NCI-H1694 (cell line): ENCODE measurements at places on chromosomes 7 and 10.
A peak's percentile ranks its signal among the peaks of the same experiment; 100 is the strongest.

DNA sequence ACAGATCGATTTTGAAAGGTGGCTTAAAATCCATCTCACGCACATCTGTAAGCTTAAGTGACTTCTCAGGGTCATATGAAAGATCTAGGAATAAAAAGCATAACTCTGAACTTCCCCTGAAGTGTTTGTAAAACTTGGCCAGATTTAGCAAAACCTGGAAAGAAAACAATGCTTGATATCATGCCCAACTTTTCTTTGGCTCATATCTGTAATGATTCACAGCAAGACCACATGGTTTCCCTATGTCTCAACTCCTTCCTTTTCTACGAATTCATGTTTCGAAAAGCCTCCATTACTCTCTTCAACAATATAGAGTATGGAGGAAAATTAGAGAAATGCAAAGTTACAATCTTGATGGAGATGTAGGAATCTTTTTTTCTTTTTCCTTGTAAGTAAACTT is 20.1 kb upstream of the CABCOCO1 start:
- DNase-seq: no peak

DNA sequence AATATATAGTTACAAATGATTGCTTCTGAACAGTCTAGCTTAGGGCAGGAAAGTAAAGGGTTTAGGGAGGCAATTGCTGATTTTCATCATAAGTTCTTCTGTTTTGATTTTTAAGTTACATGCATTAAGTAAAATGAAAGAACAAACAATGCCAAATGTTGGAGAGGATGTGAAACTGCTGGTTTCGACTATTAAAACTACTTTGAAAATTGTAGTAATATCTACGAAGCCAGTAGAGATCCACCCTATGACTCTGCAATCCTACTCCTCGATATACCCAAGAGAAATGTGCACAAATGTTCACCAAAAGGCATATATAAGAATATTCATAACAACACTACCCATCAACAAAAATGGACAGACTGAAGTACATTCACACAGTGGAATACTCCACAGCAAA is 24.3 kb downstream of the PDZD8 start:
- no peak for DNase-seq

- DNase-seq: no peak
These were observed 8.6 kb downstream of the TBATA start for GRCh38 chr10:70776455-70777005.

- DNase-seq: no peak
These were observed 881 bp downstream of the C10orf67 start for GRCh38 chr10:23343591-23344240.

DNA sequence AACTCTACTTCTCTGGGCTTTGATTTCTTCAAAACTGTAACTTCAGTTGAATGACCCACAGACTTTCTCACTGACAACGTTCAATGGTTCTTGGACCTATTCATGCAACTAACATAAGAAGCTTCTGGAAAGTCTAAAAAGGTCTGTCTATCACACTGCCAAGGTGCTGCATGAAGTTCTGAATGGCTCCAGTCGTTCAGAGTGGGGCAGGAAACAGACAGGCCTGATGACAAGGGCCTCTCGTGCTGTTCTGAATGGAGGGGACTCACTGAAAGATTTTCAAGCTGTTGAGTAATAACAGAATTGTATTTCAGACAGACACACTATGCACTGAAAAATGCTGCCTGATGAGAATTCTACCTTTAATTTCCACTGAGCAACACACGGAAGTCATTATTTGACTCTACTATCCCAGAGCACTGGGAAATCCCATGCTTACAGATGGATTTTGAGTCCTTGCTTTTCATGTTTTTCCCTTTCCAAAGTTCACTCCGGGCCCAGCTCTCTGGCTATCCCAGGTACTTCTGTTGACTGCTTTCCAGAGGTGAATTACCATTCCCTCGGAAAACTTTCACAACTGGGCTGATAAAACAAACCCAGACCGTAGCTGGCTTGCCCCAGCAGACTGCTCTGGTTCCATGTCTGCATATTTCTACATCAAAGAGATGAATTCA is 204.9 kb upstream of the FRMD4A start:
- no peak for DNase-seq

DNA sequence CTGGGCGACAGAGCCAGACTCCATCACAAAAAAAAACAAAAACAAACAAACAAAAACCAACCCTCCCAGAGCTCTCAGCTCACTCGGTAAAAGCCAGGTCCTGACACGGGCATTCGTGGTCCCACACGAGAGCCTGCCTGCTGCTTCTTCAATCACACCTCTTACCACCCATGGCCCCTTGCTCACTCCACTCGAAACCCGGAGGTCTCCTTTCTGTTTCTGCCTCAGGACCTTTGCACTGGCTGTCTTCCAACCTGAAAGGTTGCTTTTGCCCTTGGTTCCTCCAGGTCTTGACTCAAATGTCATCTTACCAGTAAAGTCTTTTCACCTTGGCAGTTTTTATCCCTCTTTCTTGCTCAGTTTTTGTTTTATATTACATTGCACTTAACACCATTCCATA is 169.6 kb downstream of the EVX1 start:
- no peak for DNase-seq

DNA sequence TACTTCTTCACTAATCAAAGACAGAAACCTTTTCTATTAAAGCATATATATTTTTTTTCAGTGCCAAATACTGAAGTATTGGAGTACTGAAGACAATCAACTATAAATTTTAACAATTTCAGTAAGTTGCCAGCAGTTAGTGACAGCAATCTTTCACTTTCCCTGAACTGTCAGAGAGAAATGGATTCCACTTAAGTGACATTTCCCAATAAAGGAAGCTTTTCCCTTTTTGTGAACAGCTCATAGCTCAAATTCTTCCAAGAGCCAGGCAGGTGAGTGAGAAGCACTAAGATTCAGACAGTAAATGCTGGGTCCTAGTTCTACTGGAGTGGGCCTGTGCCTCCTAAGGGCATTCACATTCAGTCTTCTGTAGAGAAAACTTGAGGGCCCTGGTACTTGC is 142.0 kb downstream of the SRPK2 start:
- no peak for DNase-seq

DNA sequence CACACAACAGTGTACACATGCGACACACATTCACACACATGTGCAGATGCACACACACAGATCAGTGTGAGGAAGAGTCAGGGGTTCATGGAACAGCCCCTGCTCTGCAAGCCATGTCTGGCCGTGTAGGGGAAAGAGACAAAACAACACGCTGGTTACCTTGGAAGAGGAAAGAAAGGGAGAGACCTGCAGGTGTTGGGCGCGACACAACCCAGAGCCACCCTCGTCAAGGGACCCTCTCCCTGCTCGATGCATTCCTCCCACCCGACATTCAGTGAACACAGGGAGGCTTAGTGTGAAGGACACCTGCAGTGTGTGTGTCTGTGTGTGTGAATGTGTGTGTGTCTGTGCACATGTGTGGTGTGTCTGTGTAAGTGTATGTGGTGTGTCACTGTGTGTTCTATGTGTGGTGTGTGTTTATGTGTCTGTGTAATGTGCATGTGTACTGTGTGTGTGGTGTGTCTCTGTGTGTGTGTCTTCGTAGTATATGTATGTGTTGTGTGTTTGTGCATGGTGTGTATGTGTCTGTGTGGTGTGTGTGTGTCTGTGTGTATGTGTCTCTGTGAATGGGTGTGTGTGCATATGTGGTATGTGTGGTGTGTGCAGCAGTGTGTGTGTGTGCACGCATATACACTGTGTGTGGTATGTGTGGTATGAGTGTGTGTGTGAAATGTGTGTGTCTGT is 69.5 kb upstream of the PITRM1 start:
- DNase-seq: no peak

DNA sequence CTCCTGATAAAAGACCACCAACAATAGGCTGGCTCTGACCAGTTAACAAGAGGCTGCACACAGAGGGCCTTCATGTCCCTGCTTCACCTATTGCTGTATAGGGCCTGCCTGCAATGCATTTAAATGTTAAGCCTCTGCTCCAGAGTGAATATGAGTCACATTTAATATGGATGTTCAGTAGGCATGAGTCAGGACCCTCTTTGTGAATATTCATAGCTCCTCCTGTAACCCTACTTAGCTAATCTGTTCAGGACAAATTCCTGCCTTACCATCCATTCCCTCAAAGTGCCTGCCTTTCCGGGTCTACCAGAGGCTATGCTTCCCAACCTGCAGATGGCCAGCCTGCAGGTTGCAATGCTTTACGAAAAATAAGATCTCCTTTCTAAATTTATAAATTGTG is 32.5 kb downstream of the ARHGAP22 start:
- DNase-seq: no peak

- DNase-seq: no peak
These were observed 57.2 kb downstream of the AKR1E2 start for GRCh38 chr10:4883079-4883739.

DNA sequence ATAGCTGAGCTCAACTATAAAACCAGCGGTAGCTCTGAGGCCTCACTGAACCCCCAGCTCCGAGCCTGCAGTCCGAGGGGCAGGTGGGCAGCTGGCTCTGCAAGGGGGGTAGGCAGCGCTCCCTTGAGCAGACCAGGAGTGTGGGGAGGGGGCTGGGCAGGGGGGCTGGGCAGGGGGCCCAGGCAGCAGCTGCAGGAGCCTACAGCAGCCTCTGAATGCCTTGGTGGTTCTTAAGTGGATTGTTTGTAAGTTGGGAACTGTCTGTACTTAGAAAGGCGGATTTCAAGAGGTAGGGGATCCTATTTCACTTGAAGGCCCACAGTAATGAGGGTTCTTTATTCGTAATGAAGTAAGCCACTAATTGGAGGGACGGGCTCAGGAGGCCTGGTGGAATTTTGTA is 72.3 kb downstream of the ICA1 start:
- DNase-seq: no peak

GRCh38 chr7:32259931-32260596 is 189.9 kb upstream of the PDE1C start:
- DNase-seq: no peak

GRCh38 chr7:2711895-2712675 is 24.1 kb downstream of the AMZ1 start:
- DNase-seq: no peak

DNA sequence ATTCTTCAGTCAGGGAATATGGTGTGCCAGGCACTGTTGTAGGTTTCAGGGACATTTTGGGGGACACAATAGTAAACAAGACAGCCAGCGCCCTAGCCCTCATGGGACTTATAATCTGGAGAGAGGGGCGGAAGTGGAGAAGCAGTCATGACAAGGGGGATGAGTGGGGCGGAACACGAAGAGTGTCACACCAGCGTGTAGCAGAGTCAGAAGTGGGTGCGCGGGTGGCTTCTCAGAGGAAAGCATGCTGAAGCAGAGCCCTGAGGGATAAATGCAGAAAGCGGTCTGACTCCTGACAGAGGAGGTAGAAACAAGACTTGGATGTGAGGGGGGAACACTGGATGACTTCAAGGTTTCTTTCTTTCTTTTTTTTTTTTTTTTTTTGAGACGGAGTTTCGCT is 160.3 kb upstream of the LYZL2 start:
- DNase-seq: no peak

DNA sequence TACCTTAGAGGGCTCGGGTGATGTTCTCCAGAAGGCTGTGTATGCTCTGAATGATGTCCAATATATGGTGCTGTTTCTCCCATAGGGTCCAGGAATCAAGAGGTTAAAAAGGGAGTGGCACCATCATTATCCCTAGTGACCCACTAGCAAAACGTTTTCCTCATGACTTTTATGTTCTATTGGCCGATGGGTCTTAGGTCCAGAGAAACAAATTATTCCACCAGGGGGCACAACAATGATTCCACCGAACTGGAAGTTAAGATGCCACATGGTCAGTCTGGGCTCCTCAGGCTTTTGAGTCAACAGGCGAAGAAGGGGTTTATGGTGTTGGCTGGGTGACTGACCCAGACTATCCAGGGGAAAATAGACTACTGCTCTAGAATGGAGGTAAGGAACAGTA is 256.1 kb downstream of the COBL start:
- DNase-seq: no peak

- DNase-seq: no peak
These were observed 82.8 kb downstream of the VOPP1 start for GRCh38 chr7:55489552-55489951.

GRCh38 chr7:149050941-149051340 is 22.6 kb upstream of the PDIA4 start:
- no peak for DNase-seq

- no peak for DNase-seq
These were observed 74.2 kb downstream of the JAZF1 start for GRCh38 chr7:28106321-28106829.

DNA sequence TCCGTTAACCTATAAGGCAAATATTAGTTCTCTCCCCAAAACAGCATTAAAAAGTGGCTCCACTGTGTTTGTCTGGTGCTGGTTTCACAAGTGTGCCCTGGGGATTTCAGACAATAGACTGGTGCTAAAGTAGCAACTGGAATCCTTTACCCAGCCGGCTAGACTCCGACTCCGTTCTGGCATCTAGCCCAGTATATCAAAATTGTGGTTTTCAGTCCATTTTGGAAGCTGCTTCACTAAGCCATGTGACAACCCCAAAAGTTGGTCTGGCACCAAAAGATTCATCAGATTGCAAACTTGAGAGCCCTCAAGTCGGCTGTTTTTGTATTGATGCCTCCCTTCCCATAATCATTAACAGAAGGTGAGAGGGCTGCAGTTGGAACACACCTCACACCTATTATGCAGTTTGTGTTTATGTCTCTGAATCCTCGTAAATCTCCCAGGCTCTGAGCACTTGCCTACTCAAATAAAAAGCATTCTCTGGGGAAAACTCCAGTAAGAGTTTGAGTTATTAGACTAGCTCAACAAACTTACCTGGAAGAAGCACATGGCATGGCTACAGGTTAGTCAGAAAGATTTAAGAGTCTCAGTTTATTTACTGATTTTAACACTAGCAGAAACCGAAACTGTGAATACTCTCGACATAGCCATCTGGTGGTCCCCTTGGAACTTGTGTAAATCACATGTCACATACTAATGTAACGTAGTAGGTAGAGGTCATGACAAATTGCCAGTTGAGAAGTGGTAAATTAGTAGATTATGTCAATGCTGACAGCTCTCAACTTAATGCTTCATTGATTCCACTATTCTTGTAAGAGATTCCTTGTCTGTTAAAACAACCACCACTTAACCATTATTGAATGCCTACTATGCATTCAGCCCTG is 14.8 kb upstream of the WNT16 start:
- DNase-seq: peak; percentile 82

- DNase-seq: no peak
These were observed 42.0 kb upstream of the PTF1A start for GRCh38 chr10:23150091-23150490.

- DNase-seq: no peak
These were observed 124.5 kb downstream of the UBE2H start for GRCh38 chr7:129828078-129828762.

DNA sequence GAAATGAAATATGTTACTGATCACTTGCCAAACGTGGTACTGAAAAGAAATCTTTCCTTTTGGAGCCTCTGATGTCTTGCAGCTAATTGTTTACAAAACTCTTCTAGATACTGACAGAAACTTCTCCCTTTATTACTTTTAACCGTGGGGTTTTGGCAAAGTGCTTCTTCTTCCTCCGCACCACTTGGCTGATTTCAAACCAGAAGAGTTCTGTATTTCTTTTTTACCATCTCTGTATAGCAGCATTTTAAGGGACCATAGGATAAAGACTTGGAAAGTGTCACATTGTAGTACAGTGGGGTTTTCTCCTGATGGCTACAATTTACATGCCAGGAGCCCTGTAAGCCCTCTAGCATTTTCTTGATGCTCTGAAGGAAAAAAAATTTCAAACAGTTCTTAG is 21.9 kb upstream of the CREB5 start:
- DNase-seq: no peak

- DNase-seq: no peak
These were observed 636.8 kb downstream of the ETV1 start for GRCh38 chr7:13352677-13353076.
